ENCODE measurements at places on chromosomes 5 and 9.
A peak's percentile ranks its signal among the peaks of the same experiment; 100 is the strongest.

DNA sequence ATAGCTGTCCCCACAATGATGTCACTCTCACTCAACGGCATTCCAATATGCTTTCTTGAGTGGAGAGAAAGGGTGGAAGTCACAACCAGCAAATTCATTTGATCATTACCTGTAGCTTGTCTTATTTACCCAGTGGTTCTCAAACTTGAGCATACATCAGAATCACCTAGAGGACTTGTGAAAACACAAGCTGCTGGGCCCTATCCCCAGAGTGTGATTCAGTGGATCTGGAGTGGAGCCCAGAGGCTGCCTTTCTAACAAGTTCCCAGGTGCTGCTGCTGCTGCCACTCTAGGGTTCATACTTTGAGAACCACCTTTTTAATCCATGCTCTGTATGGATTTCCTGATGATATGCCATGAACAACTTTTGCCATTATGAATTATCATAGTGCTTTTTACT is 94.7 kb downstream of the KLHL3 start:
- no peak for DNase-seq

- DNase-seq = no peak
Observed at GRCh38 chr5:93579692-93580062, 1.3 kb downstream of the NR2F1-AS1 start.

DNA sequence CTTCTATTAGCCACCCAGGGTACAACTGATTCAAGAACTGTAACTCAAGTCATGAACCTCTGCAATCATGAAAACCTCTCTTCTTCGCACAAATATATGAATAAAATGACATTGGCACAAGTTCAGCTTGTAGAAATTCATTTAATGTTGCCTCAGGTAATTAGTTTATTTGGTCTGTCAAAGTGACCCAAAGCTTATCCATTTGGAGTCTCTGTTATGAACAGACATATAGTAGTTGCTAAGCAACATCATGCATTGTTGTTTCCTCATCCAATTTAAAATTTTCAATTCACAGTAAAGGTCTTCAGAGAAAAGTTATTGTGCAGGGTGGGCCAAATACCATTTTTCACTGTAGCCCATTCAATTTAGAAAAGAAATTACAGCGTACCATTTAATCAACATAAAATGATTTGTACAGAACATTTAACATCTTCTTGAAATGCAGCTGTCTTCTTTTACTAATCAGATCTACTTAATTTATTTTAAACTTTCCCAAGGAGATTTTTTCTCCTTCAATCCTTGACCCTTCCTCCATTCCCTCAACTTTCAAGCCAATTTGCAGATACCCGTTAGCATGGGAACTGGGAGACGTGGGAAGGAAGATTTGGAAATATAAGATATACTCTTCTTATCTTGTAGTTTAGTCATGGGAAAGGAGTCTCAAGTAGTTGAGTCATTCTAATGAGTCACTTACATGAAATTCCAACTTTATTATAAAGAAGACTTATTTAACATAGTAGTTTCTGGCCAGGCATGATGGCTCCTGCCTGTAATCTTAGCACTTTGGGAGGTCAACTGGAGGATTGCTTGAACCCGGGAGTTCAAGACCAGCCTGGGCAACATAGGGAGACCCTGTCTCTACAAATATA is 231.3 kb downstream of the ATPSCKMT start:
- DNase-seq = no peak

GRCh38 chr5:36236801-36237200 is 4.9 kb downstream of the NADK2 start:
- no peak for DNase-seq

GRCh38 chr5:172424111-172424490 is 30.2 kb downstream of the SH3PXD2B start:
- no peak for DNase-seq

- no peak for DNase-seq
Observed at GRCh38 chr9:110655754-110656641, 12.6 kb upstream of the MUSK start.

GRCh38 chr5:75677607-75678006 is 39.6 kb downstream of the POC5 start:
- DNase-seq = no peak

DNA sequence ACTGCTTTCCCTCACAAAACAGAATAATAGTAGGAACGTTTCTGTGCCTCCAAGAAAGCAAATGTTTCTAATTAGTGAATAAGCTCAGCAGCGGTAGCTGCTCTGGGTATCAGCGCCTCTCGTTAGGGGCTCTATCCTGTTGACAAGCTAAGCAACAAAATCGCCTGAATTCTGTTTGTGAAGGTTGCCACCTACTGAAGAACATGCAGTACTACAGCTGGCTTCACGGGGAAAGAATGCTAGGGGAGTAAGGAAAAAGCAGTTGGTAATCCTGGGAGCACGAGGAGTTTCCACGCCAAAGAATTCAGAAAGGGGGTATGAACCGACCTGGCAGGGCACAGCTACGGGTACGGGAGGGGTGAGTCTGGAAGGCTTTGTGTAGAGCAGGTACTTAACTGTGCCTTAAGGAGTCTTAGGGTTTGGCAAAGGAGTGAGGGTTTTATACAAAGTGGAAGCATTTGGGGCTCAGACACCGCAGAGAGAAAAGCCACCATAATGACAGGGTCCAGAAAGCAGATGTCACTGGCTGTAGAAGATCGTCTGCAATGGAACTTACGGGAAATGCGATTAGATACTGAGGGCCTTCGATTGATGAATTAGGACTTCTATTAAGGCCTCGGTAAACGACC is 171.7 kb downstream of the TTC39B start:
- DNase-seq = peak; percentile 43
